Neural progenitor cell (in vitro differentiated cells): ENCODE measurements at places on chromosomes 3 and 15.

- no peak for DNase-seq
These were observed 188.0 kb upstream of the MRPL3 start for GRCh38 chr3:131690800-131691199.

GRCh38 chr3:133413161-133414020 is 13.5 kb downstream of the BFSP2 start:
- peak; percentile 17 for DNase-seq

DNA sequence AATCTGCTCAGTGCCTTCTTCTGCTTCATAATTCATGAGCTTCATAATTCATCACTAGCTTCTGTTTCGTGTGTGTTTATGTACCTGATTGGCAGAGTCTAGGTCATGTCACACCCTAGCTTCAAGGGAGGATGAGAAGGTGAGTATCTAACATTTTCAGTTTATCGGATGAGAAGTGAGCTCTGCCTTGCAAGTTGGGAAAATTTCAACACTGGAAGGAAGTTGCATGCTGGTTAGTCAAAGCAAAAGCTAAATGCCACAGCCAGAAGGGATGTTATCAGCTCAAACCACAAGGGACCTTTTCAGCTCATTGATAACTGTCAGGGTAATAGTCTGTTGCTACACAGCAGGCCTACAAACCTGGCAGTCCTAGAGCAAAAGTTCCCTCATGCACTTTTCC is 7.3 kb upstream of the TNFSF10 start:
- DNase-seq = no peak

DNA sequence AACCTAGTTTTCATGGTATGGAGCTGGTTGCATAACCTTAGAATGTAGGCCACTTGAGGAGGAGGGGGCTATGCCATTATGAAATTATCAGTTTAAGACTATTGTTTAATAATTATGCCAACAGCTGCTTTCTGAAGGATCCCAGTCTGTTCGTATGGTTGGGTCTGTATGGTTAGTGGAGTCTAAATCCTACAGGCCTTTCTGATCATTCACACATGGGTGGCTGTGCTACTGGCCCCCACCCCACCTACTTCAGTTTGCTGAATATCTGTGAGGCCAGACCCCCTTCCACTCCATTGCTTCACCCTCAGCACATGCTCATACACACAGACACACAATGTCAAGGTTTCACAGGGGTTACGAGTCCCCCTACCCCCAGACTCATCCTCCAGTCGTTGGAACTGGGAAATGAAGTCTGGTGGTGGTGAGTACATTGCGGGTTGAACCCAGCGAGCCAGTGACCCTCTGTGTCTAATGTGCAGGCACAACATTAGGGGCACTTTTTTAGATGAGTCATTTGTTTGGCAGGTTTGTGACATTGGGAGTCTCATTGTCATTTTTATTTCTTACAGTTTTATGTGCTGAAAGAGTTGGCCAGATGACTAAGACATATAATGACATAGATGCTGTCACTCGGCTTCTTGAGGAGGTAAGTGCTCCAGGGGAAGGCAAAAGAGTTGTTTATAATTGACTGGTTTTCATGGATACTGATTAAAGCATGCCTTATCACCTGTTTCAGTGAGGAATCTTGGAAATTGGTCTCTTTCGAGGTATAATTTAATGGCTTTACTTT is 85.3 kb downstream of the TRAK1 start:
- DNase-seq = no peak

DNA sequence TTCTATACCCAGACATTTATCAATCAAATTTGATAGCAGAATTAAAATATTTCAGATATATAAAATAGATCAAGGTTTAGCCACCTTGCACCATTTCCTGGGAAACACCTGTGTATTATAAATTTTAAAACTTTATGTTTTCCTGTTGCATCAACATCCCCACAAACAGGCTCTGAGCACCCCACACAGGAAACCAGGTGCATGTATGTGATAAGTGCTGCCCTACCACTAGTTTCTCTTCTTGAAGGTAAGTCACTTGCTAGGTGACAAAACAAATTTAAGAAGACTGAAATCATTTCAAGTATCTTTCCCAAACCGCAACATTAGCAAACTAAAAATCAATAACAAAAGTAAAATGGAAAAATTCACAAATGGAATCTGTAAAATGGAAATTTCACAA is 496.1 kb upstream of the CCDC54 start:
- DNase-seq = no peak

DNA sequence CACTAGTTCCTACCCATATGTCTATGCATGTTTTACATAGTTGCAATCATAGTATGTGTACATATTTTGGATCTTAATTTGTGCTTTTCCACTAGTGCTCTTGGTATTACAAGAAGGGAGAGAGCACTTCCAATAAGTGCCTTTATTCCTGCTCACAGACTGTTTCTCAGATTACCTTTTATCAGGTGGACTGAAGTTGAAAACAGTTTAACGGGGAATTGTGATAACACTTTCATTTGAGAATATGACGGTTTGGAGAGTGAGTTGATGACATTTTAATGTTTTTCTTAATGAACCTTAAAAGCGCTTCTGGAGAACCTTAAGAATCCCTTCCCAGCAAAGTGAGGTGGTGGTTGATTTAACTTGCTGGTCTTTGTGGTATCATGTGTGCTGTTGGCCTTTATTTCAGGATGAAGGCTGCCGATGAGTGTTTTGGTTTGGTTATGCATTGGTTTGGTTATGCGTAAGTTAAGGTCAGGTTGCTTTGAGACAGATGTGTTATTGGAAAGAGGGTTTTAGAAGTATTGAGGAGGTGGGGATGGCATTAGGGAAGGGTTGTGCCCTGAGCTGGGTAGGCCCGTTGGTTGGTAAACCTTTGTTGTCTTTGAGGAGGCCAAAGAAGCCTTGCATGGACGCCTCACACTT is 2.8 kb downstream of the EDEM1 start:
- DNase-seq = no peak

- no peak for DNase-seq
These were observed 405.0 kb upstream of the TPM1 start for GRCh38 chr15:62637574-62637897.

DNA sequence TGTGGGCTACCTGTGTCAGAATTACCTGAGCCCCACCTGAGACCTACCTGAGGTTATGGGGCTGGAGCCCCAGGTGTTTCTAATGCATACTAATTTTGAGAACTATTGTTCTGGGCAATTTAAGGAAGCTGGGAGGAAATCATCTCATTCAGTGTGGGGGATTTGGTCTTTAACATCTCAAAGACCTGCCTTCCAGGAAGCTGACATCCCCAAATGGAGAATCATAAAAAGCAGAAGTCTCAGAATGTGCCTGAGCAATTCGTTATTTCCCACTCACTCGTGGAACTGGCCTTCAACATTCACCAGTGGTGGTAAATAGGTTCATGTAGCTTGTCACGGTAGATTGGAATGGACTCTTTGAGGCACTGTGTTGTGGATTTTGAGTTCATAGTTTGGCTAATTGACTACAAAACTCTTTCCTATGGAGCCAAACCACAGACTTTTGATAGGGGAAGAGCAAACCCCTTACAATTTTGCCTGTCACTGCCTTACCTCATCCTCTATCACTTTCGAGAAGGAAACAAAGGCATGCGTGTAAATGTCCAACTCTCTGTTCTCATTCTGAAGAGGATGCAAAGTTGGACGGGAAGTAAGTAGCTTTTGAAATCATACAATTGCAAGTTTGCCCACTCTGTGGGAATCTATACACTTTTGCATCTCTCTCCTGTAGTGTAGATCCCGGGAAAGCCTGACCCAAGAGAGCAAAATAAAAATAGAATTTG is 521.0 kb upstream of the MDFIC2 start:
- no peak for DNase-seq

DNA sequence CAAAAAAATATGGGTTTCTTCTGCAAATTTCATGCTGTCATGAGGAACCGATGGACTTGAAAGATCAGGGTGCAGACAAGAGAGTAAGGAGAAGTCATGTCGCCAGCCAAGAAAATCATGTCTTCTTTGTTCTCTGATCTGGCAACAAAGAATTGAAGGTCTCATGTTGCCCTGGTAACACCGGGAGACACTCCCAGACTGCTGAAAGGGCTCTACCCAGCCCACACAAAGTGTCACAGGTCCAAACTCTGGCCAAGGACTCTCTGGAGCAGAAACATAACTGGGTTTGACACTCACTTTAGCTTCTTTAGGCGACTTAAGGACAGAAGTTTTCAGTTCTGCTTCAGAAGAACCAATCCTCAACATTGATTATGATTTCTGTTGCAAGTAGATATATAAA is 42.9 kb downstream of the SIDT1 start:
- peak; percentile 71 for DNase-seq

GRCh38 chr3:121969631-121970030 is 52.4 kb downstream of the ILDR1 start:
- no peak for DNase-seq

DNA sequence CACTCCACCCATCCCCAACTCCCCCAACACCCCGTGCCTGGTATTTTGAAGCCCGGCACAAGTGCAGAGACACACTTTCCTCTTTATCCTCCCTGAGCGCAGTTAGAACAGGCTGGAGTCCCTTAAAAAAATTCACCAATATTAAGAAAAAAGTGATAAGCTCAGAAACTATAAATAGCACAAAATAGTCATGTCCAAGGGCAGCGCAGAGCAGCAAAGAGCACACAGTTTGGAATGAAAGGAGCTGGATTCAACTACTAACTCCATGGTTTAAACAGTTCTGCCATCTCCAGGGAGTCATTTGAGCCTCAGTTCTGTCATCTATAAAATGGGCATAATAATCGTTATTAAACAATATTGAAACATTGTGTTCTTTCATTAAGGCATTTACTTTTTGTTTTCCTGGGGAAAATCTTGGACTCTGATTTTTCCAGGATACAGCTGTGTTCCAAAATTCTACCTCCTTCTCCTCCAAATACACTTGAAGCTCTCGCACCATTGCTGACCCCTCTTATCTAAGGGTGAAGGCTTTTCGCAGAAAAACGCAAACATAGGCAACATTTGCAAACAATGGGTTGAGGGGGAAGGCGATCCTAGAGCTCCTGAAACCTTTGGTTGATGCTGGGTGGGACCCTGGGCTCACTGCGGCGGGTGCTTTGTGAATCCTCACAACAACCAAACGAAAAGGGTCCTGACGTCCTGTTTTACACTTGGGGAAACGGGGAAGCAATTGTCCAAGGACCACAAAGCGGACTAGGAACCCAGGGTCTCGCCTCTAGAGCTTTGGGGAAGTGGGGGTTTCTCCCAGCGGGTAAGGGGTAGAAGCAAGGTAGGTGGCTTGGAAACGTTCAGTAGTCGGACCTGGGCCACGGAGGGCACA is 41.8 kb downstream of the EPHB3 start:
- DNase-seq = peak; percentile 40

- DNase-seq = peak; percentile 11
These were observed 205.9 kb downstream of the CD47 start for GRCh38 chr3:107884719-107885460.

DNA sequence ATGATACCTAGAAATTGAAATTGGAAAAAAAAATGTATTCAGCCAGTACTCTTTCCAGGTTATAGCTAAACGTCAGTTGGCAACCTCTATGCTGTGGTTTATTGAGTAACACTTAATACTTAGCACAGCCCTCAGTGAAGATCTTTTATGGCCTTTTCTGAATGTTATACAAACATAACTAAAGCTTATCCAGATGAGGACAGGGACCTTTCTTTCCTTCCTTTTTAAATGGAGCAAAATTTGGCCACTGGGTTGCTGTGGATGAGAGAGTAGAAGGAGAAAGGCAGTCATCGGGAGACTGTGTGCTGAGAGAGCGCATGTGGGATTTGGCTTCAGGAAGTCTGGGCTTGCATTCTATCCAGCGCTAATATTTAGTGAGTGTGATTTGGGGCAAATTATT is 36.1 kb downstream of the IGF1R start:
- no peak for DNase-seq

DNA sequence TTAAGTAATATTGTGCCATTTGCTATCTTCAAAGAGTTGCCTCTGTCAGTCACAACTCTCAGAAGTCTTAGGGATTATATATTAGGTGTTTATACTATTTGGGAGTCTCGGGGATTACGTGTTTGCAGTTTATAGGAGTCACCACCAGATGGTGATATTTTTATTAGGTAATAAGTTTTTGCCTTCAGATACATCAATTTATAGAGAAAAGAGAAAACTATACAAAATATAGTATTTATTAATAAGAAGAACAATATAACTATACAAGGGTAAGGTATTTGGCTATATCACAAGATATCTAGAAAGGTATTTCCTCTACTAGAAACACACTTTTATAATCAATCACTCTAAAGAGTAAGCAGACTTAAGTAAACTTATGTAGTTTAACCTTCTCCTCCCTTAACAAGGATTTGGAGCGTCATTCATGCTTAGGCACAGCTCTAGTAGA is 10.7 kb upstream of the DHX36 start:
- peak; percentile 41 for DNase-seq

GRCh38 chr3:87397211-87397610 is 120.8 kb upstream of the POU1F1 start:
- no peak for DNase-seq

DNA sequence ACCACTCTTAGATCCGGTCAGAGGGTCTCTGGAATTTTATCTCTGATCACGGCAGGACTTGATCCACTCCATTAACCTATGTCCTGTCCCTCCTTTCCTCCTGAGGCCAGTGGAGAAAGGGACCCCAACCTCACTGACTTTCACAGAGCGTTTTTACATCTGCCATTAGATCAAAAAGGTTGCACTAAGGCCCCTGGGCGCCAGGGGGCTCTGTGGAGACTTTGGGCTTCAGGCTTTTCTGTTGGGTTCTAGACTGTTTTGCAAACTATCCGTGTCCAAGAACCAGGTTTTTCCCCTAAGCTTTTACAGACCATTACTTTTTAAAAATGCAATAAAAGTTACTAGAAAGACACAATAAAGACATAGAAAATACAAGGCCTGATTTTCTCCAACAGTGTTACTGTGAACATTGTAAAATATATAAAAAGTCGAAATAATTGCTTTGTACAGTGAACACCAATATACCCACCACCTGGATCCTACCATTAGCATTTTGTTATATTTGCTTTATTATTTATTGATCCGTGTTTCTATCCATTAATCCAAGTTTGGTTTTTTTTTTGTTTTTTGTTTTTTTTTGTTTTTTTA is 159.7 kb downstream of the POLR2M start:
- peak; percentile 67 for DNase-seq

DNA sequence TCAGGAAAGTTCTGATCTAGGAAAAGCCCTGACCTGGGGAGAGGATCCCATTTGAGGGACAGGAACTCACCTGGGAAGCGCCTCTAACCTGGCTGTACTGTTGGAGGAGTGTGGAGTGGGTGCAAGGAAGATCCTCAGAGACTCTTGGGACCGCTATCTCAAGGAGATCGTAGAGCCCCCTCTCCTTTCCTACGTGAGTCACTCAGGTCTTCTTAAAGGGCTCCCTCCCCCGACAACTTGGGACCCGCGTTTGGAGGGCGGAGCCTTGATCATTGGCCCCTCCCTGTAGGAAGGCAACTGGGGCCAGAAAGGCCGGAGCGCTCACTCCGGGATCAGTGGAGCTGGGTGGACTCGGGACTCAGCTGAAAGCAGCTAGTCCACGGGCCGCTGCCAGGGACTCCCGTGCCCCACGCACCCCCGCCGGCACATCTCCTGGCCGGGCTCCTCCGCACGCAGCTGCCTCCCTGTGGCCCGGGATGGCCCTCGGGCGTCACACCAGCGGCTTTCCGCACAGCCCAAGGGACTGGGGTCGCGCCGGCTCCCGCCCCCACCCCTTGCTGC is 520 bp downstream of the SLC26A6 start:
- DNase-seq = peak; percentile 67

GRCh38 chr3:25849641-25850385 is 59.9 kb downstream of the OXSM start:
- no peak for DNase-seq

- DNase-seq = no peak
These were observed 14.7 kb downstream of the PAK2 start for GRCh38 chr3:196754091-196754981.

- DNase-seq = no peak
These were observed 168.4 kb upstream of the CCDC54 start for GRCh38 chr3:107208796-107209195.
